Activated CD8-positive, alpha-beta memory T cell treated with anti-CD3 and anti-CD28 coated beads, Interleukin-2, amount 50 U/mL, for 48 hours (primary cell): ENCODE measurements at places on chromosomes 3 and 15.

- DNase-seq, result no peak
These were observed 19.5 kb downstream of the CD47 start for GRCh38 chr3:108071368-108071767.

GRCh38 chr15:66738116-66738515, 36.1 kb downstream of the SMAD6 start:
- DNase-seq, result no peak

DNA sequence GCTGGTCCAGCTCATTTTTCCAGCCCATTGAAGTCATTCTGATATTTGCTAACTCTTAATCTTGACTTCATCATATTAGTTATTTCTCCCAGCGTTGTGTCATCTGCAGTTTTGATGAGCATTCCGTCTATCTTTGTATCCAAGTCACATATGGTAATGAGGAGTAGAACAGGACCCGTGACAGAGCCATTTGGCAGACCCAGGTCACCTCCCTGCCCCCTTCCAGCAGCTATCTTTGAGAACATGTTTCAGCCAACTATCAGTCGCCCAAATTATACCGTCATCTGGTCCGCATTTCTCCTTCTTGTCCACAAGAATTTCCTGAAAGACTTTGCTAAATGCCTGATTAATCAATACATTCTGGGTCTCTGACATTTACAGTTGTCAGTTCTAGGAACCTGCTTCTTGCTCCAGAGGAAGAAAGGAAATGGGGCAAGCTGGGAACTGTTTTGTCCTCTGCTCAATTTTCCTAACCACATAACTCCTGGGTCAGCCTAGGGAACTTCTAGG, 347.1 kb upstream of the NR2E3 start:
- no peak for DNase-seq

- no peak for DNase-seq
These were observed 126.8 kb downstream of the IL20RB start for GRCh38 chr3:137084586-137084985.

GRCh38 chr3:117074826-117075225, 365.2 kb downstream of the TUSC7 start:
- DNase-seq, result no peak

DNA sequence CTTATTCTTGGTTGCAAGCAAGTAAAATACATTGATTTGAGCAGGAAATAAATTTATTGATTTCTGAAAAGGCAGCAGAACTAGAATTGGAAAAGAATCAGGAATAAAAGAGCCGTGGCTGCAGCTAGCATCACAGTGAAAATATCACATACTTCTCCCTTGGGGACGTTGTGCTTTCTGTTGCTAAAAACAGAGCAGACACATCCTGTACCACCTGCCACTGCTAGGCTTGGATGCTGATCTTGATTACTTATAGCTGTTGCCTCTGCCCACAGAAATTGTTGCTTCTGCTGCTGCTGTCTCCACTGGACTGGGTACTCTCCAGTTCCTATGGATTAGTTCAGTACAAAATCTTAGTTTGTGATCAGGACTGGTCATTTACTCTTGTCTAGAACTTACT, 283.8 kb downstream of the C3orf38 start:
- DNase-seq, result no peak

DNA sequence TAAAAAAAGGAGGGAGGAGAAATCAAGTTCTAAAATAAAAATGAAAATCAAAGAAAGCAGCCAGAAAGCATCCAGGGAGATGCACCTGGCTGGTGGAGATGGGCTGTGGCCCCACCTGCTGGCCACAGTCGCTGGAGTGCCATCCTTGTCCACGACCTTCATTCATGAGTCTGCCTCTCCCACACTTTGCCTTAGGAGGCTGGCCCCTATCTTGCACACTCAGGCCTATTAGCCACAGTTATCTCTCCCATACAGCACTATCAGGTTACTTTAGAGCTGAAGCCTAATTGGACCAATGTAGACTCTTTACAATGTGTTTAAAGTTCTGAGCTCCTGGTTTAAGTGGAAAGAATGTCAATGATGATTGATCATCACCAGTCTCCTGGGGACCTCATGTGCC, 392.0 kb upstream of the RORA start:
- DNase-seq, result no peak

- no peak for DNase-seq
These were observed 13.5 kb upstream of the GRAMD1C start for GRCh38 chr3:113825090-113825489.

GRCh38 chr3:33834096-33834453, 35.6 kb downstream of the PDCD6IP start:
- DNase-seq, result no peak

DNA sequence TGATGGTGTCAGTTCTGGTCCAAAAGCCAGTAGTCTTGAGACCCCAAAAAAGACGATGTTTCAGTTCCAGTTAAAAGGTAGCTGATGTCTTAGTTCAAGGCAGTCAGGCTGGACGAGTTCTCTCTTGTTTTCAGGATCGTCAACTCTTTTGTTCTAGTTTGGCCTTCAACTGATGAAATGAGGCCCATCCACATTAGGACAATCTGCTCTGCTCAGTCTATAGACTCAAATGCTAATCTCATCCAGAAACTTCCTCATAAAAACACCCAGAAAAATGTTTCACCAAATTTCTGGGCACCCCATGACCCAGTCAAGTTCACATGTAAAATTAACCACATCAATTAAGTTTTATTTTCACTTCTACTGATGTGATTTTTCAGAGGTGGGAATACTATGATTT, 74.0 kb downstream of the MOBP start:
- DNase-seq, result no peak

- no peak for DNase-seq
These were observed 132.5 kb downstream of the ARNT2 start for GRCh38 chr15:80536716-80537115.
